ENCODE measurements at places on chromosomes 1 and 21.
A peak's percentile ranks its signal among the peaks of the same experiment; 100 is the strongest.

- no peak for DNase-seq
These were observed 732 bp downstream of the ABCG1 start for GRCh38 chr21:42219606-42220137.

- no peak for DNase-seq
These were observed 50.9 kb downstream of the PRDM15 start for GRCh38 chr21:41827951-41828883.

DNA sequence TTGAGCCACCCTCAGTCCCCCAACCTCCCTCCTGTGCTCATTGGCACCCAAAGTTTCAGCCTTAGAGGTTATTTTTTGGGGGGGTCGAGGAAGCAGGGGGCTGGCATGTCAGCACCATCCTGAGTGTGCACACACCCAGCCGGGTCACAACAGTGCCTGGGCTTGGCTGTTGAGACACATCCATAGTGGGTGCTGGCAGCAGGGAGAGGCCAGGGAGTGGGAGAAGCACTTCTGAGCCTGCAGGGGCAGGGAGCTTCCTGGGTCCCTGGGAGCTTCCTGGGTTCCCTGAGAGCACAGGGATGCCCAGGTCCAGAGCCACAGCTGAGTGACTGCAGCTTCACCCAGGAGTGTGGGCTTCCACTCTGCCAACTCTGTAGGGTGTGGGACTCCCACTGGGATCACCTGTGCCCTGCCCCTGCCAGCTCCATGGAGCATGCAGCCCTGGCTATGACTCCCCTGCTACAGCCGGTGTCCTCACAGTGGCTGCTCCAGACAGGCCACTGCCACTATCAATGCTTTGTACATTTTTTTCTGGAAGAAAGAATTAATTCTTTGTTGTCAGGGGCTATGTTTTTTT, 240.4 kb downstream of the PTGER3 start:
- DNase-seq: no peak

GRCh38 chr21:14548779-14549178, 2.7 kb upstream of the SAMSN1 start:
- DNase-seq: no peak

GRCh38 chr1:183023146-183023600, at the start of gene LAMC1:
LAMC1 (plus strand) TSS chr1:183023420; CDS start chr1:183023717, 297 bp downstream.
- DNase-seq: no peak

GRCh38 chr1:169070958-169071357, 35.5 kb upstream of the ATP1B1 start:
- no peak for DNase-seq

DNA sequence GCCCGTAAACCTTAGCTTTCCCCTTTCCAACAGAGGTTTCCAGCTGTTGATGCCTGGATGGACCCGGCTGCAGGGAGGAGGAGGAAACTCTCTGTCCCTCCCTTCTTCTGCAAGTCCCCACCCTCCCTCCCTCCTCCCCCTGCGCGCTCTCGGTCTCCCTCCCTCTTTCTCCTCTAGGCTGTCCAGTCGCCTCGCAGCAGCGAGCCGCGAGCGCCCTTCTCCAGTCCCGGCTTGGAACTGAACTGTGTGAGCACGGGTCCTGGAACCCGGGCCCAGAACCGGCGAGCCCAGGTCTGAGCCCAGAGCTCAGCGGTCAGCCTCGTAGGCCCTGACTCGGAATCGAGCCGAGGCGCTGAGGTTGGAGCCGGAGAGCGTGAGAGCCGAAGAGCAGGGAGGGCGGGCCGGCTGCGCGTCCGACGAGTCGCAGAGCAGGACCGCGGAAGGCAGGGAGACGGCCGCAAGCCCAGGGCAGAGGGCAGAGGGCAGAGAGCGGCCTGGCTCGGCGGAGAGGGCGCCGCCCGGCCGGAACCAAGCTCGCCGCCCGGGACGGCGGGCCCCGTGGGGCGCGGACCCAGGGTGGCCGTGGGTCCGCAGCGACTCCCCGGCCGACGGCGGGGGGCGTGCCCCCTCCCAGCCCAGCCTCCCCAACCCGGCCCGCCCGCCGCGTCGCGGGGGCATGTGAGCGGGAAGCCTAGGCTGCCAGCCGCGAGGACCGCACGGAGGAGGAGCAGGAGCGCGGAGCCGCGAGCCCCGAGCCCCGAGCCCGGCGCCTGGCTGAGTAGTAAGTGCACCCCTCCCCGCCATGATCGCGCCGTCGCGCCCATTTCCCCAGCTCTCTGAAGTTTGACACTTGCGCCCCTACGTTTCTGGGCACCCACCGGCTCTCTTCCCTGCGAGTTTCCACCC, at the start of gene SOX13:
TSS of gene SOX13 (plus strand) at position 185 of the 906 bp plus-strand sequence. CDS start 39,801 bp downstream, outside the sequence.
- peak; percentile 46 for DNase-seq

- no peak for DNase-seq
These were observed 35.8 kb upstream of the GRIK3 start for GRCh38 chr1:37070126-37070525.

- DNase-seq: no peak
These were observed 6.8 kb downstream of the TENT5B start for GRCh38 chr1:27005648-27006496.

GRCh38 chr1:167412920-167413319, 105.4 kb downstream of the CD247 start:
- DNase-seq: no peak

DNA sequence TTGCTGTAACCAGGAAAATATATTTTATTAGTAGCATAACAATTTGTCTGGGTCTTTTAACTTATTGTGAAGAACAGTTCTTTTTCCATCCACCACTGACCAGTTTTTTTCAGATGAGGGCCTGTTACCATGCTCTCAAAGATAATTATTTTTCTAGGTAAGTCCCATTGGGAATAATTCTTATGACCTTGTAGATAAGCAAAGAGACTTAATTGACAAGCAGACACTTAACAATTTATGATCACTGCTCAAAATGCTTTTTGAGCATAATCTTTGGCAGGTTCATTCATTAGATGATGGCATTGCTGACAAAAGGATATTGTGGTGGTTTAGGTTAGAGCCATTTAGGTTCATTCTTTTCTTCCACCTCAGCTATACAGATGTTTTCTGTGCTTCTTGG, 6.6 kb downstream of the SNX27 start:
- DNase-seq: no peak

DNA sequence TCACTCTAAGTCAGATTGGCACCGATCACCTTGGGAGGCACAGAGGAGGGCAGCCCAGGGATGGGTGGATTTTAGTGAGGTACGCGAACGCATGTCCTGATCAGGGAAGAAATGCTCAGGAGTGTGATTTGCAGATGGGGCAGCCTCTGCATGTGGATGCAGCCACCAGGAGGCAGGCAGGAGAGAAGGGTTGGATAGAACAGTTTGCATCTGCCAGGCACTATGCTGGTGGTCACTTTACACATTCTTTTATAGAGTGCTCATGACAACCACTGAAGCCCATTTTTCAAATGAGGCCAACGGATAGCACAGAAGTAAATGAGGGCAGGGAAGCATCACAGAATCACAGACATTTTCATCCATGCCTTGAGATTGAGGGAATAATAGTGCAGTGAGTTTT, 5.7 kb downstream of the LAMB3 start:
- DNase-seq: no peak

GRCh38 chr1:33610391-33610790, 137.9 kb downstream of the ZSCAN20 start:
- no peak for DNase-seq

GRCh38 chr1:209675565-209676154, 448 bp downstream of the G0S2 start:
- DNase-seq: no peak

- no peak for DNase-seq
These were observed 24.8 kb downstream of the LEMD1 start for GRCh38 chr1:205396967-205397616.

DNA sequence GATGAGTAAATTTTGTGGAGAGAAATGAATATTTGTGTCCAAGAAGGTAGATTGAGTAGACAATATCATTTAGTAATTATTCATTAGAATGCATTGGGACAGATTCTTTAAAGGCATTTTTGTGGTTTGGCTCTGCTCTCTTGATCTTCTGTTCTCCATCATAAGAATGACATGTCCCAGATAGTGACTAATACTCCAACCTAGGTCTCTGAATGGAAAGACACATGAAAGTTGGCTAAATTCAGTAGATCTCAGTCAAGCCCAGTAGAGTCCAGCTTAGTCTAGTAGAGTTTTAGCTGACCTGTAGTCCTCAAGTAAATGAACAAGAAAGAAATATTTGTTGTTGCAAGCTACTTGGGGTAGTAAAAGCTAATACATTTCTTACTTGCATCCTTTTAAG, 61.8 kb upstream of the DNAH14 start:
- no peak for DNase-seq

DNA sequence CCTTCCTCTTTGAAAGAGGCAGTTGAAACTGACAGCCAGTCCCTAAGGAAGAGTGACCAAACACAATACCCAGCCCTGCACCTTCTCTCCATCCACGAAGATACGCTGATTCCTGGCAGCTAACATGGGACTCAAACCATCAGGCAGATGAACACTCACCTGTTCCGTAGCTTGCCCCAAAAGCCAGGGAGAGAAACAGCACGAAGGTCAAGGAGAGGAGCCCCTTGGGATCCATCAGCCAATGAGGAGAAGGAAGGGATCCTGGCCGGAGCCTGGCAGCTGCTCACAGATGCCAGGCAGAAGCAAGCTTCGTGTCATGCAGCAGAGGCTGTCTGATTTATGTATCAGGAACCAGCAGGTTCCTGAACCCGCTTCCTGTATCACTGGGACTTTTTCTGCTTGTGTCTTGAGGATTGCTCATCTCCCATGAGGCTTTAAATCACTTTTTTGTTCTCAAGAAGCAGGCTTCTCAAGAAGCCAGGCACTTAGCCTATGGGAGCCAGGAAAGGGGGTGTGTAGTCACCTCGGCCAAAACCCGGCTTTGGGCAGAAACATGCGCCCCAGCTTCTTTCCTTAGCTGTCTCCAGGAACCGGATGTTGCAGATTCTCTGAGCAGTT, at the start of gene SLAMF1:
TSS of gene SLAMF1 (minus strand) at position 334 of the 618 bp plus-strand sequence. CDS start at position 235, 99 bp downstream.
- peak; percentile 37 for DNase-seq

DNA sequence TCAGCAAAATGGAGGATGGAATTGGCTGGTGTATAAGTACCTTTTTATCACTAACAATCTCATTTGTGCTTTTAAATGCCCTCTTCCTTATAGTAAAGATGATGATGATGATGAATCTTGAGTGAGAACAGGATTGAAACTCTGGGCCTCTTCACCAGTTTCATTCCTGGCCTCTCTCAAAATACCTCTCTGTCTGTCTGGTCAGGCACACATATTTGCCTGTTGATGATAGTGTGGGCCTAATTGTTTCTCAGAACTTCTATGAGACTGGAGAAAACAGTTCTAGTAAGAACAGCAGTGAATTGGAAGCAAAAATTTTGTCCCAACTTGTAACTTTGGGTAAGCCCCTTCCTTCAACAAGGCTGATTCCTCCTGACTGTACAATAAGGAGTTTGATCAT, 94.4 kb upstream of the RGS4 start:
- DNase-seq: no peak

GRCh38 chr21:34129039-34129891, 55.9 kb downstream of the MRPS6 start:
- peak; percentile 32 for DNase-seq

GRCh38 chr1:214469290-214469689, 82.1 kb downstream of the PTPN14 start:
- DNase-seq: no peak

DNA sequence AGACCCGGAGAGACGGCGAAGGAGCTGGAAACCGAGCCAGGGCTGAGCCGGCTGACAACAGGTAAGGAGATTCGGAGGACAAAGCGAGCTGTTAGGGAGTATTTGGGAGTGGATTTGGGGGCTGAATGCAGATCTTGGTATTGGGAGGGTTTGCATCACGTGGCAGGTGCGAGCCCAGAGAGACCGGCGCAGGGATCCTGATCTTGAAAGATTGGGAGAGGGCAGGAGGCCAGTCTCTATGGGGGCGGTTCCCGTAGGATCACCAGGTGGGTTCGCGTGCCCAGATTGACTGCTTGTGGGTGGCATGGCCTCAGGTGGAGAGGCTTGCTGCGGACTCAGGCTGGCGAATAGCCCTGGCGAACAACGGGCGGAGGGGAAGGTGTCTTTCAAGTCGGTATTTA, 204 bp downstream of the CIART start:
- DNase-seq: no peak

GRCh38 chr1:192986110-192986747, 72.9 kb downstream of the UCHL5 start:
- DNase-seq: no peak

All from naive thymus-derived CD8-positive, alpha-beta T cell (primary cell).